ENCODE measurements at places on chromosomes 2 and 18.

GRCh38 chr18:44924785-44925499 lies 244.3 kb downstream of the SETBP1 start:
- no peak for DNase-seq

DNA sequence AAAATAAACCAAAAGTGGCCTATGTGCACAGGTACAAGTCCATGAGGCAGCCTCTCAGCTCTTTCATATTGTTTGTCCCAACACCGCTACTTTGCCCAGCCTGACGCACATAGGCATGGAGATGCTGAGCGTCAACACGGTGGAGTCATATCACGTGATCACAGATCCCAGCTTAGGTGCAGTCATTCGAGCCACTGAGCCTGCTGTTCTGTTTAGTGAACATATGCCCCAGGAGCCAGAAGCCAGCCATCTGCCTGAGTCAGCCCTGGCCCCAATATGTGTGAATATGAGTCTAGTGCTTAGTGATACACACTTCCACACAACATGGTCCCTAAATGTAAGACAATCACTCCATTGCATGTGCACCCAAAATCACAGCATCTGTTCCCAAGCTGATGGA lies 88.2 kb upstream of the LCLAT1 start:
- DNase-seq: no peak

DNA sequence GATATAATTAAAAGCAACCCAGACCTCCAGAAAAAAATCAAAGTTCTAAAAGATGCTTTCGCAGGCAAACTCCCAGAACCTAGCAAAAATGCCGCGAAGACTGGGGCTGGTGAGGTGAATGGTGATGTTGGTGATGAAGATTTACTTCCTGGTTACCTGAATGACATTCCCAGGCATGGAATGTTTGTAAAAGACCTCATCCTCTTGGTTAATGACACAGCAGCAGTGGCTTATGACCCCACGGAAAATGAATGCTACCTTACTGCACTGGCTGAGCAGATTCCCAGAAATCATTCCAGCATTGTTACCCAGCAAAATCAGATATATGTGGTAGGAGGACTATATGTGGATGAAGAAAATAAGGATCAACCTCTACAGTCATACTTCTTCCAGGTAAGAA lies 994 bp downstream of the KLHL41 start:
- DNase-seq: peak; percentile 22

DNA sequence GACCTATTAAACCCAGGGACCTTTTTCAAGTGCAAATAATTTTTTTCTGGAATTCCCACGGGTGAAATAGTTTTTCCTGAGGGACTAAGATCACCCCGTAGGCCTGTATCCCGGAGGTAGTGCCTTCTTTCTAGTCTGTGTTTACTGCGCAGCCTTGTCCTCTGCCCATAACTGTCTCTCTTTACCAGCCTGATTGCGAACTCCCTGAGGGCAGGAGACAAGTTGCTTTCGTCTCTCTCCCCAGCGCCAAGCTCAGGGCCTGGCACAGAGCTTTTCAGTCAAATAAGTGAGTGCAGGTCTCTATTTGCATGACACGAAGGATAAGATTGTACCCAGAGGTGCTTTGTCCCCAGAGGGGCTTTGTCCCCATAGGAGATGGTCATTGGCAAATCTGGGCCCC lies 123.9 kb downstream of the DDX1 start:
- DNase-seq: no peak

GRCh38 chr2:70901227-70902066 lies 34.3 kb upstream of the ATP6V1B1 start:
- DNase-seq: no peak

GRCh38 chr18:59022167-59022945 lies 117.3 kb upstream of the SEC11C start:
- no peak for DNase-seq

GRCh38 chr2:117407746-117408145 lies 406.7 kb upstream of the DDX18 start:
- no peak for DNase-seq

- no peak for DNase-seq
These were observed 50.3 kb downstream of the RPL37A start for GRCh38 chr2:216548901-216549331.

GRCh38 chr2:43142921-43143438 lies 83.4 kb downstream of the ZFP36L2 start:
- no peak for DNase-seq

DNA sequence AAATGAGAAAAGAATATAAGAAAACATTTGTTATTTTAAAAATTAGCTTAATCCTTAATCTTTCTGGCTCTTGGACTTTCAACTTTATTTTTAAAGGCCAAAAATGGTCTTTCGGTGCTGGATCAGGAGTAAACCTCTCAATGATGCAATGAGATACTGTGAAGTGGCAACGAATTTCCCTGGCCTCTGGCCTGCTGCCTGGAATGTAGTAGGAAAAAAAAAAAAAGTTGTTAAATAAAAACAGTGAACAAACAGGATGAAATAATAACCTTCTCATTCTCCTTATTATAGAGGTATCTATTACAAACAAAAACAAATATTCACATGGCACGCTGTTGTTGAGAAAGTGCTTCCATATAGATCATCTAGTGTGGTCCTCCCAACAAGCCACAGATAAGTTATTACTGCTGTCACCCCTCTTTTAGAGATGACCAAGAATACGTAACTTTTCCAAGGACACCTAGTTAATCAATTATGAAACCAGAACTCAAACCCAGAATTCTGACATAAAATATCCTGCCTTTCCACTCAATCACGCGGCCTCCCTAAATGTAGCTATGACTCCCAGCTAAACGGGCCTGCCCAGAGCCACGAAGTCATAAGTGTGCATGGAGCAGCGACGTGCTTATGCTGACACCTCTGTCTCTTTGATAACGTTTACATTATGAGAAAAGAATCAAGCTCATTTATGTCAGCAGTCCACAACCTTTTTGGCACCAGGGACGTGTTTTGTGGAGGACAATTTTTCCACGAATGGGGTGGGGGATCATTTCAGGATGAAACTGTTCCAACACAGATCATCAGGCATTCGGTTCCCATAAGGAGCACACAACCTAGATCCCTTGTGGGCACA lies 170.9 kb downstream of the BCL2 start:
- no peak for DNase-seq

- no peak for DNase-seq
These were observed 1974.8 kb upstream of the LRRTM1 start for GRCh38 chr2:82279367-82279766.

DNA sequence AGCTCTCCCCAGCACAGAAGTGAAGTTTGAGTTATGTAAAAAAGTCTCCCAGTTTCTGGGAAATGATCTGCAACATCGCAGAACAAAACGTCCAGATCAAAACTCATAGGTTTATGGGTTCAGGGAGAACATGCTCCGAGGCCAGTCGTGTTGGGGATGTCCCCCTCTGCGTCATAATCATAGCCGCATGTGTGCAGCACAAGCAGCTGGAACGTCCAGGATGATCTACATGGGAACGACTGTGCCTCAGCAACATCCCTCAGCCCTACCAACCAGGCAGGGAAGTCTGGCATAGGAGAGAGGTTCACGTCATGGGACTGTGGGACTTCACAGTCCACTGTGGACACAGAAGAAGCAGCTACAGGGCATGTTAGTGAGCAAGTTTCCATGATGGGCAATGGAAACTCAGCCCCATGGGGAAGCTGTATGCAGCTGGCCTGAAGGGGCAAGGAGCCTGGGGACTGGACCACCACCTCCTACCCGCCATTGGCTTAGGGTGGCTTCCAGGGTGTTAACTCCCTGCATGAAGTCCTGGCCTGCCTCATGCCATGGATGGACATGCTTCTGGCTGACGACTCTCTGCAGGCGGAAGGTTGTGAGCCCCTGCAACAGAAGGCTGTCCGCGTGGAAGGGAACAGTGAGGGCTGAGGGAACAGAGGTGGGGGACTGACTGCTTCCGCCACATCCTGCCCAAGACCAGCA lies 96.9 kb downstream of the COPS8 start:
- no peak for DNase-seq

DNA sequence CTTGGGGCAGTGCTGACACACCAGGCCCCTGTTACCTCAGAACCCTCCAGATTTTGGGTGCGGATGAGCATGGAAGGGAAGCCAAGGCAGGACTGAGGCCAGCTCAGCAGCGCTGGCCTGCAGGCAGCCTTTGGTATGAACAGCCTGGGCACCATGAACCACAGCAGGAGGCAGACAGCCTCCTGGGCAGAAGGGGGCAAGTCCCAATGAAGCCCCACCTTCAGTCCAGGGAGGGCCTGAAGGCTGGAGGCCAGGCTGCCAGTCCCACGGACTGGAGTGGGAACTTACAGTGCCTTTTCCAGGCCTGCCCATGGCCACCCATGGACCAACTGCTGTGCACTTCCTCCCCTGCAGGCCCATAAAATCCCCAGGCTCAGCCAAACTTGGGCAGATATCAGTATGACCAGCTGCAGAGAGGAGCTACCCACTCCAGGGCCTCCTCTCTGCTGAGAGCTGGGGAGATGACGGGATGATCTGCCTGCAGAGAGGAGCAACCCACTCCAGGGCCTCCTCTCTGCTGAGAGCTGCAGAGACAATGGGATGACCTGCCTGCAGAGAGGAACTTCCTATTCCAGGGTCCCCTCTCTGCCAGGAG lies 74.7 kb downstream of the NEURL3 start:
- no peak for DNase-seq

GRCh38 chr2:241017228-241017940 lies 19.0 kb downstream of the SNED1 start:
- no peak for DNase-seq

DNA sequence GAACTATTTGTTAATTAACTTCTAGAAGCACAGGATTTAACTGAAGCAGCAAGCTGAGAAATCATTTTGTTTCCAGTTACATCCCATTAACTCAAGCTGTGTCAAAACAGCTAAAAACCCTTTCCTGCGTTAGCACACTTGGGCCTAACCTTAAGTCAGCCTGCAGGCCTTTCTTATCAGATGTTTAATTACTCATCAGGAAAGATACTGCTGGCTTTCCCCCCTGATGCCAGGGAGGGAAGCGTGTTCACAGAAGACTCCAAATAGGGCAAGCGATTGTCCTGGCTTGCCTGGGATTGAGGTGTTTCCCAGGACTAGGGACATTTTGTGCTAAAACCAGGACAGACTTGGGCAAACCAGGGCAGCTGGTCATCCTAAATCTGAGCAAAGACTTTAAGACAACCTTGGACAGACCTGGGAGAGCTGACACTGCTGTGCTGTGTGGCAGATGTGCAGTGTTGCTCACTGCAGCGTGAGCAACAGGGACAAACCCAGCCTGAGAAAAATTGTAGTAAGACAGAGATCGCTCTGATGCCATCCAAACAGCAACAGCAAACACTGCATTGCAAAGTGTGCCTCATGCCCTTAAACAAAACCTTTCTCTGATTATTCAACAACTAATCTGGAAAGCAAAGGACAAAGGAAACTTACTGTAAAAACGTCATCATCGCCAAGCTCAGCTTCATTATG lies 100.9 kb downstream of the SPRED2 start:
- DNase-seq: no peak

GRCh38 chr2:147632198-147632597 lies 212.6 kb upstream of the ACVR2A start:
- DNase-seq: no peak

DNA sequence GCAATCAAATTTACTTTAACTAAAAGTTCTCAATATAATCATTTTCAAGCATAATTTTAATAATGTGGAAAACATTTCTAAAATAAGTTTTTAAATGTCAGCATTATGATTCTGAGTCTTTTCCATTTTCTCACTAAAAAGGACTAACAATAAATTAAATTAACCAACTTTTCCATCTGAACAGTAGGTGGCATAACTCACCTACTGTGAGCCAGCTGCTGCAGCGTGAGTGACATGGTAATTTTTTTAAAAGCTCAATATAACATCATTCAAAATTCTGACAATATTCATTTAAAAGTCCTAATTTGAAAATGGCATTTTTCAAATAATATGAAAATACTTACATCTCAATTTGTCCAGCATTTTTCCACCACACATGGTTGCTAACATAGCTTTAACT lies 66.5 kb downstream of the DTNB start:
- DNase-seq: no peak

- no peak for DNase-seq
These were observed 24.8 kb downstream of the RAB27B start for GRCh38 chr18:54852780-54853675.

- DNase-seq: no peak
These were observed 53.5 kb downstream of the HNRNPLL start for GRCh38 chr2:38549071-38549704.

DNA sequence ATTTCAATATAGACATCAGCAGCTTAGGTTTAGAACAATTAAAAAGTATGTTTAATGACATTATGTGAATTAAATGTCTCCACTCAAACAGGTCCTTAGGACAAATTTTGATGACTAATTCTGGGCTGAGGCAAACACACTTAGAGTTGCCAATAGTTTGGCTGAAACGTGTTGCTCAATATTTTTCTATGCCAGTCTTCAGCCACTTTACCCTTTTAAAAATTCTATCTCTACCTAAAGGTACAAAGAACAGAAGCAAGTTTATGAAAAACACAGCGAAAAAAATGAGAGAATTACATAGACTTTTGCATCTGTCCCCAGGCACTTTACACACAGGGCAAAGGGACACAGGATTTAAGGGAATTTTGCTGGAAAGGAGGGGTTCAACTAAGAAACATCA lies 4.5 kb downstream of the IDH1 start:
- no peak for DNase-seq

DNA sequence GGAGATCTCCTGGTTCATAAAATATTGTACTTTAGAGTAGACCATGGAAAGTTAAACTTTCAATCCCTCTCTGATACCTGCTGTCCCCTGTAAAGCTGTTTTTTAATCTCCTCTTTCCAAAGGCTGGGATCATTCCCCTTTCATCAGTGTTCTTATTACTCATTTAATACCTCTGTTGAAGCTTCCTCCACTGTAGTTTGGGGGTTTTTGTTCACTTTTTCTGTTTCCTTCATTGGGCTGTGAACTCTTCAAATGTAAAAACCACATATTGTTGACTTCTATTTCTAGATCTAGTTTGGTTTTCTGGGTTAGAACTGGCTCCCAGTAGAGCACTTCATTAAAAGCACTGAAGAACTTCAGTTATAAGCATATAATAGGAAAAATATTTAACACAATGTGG lies 598.1 kb downstream of the RNF144A start:
- DNase-seq: no peak

DNA sequence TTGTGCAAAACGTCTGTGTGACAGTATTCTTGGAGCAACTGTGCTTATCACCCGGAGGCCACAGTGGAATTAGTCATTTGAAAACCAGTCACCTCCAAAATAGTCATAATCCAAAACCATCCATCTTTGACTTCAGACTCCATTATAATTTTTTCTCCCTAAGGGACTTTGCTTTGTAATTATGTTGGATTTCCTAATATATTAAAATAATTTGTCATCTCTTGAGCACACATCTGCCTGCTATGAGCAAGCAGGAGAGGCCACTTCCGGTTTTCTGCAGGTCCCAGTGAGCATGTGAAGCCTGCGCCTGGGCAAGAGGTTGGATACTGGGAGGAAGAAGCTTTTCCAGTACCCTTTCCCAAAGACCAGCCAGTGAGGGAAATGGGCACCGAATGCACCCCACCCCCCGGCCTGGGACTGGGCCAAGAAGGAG lies 57.7 kb downstream of the ODC1 start:
- no peak for DNase-seq

GRCh38 chr2:47499621-47500309 lies 96.8 kb downstream of the MSH2 start:
- no peak for DNase-seq

Measured in NCI-H2029 treated with DMSO at 0.1 percent for 48 hours (cell line).